SJSA1 (cell line): ENCODE measurements at places on chromosomes 11 and 22. TPM values are rescaled to one million over a fixed set of nuclear protein-coding genes. Genes with fewer than 3 reads are reported as not detected.

The PTGDR2 gene
- total RNA-seq, result 1.1 TPM in 1 of 2 replicates, not detected in the other

The RIMBP3B gene
- 0.89 and 1.5 TPM in 2 replicates for total RNA-seq

The PIH1D2 gene
- 0.19 and 2.6 TPM in 2 replicates for total RNA-seq

The TMPRSS4 gene
- total RNA-seq, result not detected in 2 replicates

The MIOX gene
- not detected in 2 replicates for total RNA-seq

The ACRV1 gene
- total RNA-seq, result not detected in 2 replicates

The DSCAML1 gene
- 0.03 TPM in 1 of 2 replicates, not detected in the other for total RNA-seq

The SOX10 gene
- not detected in 2 replicates for total RNA-seq

- DNase-seq, result no peak
Observed at GRCh38 chr11:18314784-18315523, 7.0 kb downstream of the HPS5 start.

DNA sequence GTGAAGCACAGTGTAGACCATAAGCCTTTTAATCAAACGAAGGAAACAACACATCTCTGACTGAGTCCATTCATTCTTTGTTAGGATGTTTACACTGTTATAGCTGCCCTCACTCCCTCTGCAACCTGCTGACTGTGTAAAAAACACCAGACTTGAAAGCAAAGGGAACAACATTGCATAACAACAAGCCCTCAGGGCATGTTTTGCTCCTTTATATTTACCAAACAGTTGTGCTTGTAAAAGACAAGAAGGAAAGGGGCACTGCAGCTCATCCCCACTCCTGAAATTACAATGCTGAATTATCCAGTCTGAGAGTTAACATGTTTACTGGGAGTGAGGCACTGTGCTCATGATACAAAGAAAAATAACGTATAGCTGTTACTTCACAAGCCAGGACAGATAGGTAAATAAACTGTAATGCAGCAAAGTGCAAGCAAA is 46.4 kb downstream of the RAB30 start:
- DNase-seq, result no peak

DNA sequence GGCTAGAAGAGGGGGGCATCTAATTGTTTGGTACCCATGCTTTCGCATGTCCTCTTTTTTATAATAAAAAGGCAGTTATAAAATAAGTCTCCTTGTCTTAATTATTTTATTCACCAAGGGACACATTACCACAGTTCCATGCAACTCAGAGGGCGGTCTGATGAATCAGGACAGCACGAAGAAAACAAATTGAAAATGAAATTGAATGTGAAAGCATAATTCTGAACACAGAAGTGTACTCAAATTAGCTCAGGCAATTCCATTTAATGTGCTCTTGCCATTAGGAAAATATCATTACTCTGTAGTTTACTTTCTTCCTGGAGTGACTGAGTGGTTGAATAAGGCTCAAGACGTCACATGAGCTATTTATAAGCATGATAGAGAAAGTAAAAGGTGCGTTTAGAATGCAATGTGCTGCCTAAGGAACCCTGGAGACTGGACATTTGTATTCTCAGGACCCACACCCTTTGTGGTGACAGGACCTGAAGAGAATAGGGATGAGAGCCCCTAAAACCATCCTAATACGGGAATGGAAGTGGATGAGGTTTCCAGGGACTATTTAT is 59.6 kb downstream of the MTNR1B start:
- DNase-seq, result no peak

DNA sequence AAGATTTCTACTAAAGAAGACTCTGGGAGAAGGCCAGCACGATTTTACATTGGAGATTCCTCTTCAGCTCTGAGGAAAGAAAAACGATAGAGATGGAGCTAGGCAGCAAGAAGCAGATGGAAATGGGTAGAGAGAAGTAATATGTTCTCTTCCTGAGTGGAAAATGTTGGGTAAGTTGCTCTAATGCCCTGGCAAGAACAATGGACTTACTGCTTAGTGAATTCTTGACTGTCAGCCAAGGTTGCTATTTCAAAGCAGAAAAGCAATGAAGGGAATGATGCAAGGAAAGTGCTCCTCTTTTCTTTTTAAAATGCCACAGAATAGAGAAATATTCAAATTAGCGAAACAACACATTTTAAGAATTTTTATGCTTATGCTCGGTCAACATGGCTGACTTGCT is 38.4 kb upstream of the CWF19L2 start:
- DNase-seq, result no peak

- no peak for DNase-seq
Observed at GRCh38 chr11:4576880-4577279, 4.7 kb upstream of the OR52I2 start.

- no peak for DNase-seq
Observed at GRCh38 chr11:73659961-73660360, 13.6 kb downstream of the PLEKHB1 start.

- no peak for DNase-seq
Observed at GRCh38 chr11:124094731-124095130, 20.5 kb upstream of the VWA5A start.

GRCh38 chr11:64385945-64386704 is 27.2 kb downstream of the RPS6KA4 start:
- DNase-seq, result peak; percentile 59

DNA sequence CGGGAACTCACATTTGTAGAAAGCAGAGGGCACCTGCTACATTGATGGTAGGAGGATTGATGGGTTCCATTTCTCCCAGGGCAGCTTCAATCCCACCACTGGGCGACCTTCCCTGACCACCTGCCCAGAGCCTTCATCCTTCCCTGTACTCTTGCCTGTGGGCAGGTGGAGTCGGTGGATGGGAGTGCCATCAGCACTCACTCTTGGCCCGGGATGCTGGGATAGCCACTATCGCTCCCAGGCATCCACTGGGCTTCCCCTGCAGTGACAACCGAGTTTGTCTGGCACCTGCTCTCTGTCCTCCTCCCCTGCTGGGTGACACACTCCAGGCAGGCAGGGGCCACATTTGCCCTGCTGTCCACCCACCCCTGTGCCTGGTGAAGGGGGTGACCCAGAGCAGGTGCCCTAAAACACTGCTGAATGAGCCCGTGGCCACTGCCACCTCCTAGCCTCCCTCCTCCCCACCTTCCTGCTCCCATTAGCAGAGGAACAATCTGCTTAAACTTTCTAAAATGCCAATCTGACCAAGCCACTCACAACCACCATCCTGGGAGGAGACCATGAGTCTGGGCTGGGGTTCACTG is 604.7 kb downstream of the TBC1D22A start:
- peak; percentile 28 for DNase-seq

GRCh38 chr11:132126973-132127899 is 756.8 kb downstream of the NTM start:
- DNase-seq, result peak; percentile 46

DNA sequence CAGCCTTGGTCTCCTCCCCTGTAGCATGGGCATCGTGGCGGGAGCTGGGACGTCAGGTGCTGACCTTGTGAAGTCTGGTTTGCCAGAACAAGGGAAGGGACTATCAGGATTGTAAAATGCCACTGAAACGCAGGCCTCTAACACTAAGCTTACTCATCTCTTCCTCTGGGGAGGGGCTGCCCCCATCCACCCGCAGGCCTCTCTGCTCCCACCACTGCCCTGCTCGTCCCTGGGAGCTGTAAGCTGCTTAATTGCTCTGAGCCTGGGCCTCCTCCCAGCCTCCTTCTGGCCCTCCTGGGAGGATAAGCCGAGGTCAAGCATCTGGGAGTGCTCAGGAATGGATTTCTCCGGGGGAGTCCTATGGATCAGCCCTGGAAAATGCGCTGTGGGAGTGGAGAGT is 8.4 kb downstream of the SHISAL1 start:
- no peak for DNase-seq

DNA sequence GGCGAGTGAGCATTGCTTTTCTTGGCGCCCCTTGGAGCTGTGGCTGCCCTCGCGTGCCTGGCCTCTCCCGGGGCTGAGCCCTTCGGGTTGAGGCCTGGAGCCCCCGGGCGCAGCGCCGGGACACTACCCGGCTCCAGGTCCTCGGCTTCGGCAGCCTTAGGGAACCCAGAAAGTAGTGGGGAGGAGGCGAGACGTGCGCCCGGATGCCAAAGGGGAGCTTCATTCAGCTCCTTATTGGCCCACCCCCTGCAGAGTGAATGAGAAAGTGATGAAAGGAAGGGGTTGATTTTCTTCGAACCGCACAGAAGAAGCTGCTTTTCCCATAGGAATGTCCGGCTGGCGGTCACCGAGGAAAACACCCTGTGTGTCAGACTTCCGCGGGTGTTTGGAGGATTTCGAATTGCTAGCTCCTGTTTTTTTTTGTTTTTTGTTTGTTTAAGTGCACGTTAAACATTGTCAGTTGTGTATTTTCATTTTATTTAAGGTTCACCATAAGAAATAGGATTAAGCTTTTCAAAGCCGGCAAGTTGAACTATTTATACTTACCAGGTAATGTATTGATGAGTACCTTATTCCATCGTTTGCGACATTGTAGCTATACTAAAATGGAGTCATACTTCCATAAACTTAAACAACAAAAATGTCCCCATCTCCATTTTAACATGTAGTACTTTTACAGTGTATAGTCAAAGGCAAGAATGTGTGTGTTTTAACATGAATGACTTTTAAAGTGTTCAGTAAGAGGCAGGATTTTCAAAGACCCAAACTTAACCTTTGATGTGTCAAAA is 841 bp upstream of the EIF4G2 start:
- no peak for DNase-seq

DNA sequence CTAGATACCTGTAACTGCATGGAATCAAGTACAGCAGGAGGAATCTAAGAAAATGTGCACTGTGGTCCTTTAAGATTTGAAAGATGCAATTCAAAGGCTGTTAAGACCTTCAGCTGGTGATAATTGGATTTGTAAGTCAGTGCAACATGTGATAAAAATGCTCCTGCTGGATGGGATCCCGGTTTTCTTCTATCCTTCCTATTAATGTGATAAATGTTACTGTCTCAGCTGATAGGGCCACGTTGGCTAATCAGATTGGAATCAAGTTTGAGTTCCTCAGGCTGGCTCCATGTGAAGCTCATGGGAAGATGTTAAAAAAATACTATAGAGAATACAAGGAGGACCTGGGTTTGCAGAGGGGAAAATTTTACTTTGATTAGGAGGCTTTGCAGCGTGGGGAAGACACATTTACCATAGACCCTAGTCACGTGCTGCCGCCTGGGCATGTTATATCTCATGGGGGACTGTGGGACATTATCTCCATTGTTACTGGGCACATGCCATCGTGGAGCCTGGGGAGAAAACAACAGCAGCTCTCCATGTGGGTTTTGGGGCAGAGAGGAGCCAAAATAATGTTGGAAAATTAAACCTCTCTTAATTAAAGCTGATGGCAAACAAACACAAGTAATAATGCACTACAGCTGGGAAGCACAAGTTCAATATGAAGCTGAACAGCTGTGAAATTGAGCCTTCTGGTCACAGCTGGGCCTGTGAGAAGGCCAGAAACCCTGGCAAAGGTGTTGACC is 652.5 kb downstream of the NTM start:
- no peak for DNase-seq

DNA sequence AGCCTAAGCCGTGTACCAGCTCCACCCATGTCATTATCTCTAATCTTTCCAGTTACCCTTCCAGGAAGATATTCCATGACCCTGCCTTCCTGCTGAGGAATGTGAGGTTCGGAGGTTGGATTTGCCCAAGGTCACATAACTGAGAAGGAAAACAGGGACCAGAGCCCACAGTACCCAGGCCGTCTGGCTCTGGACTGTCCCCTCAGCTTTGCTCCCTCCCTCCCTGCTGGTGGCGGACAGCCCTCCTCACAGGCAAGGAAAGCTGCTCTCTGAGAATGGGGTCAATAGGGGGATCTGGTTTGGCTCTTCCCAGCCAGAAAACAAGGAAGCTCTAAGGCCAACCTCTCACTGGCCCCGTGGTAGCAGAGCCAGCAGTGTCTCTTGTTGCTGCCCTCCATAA is 63.3 kb downstream of the SYN3 start:
- no peak for DNase-seq

GRCh38 chr11:94342250-94342649 is 37.9 kb downstream of the IZUMO1R start:
- DNase-seq, result no peak

- DNase-seq, result no peak
Observed at GRCh38 chr11:60905551-60906113, 753 bp downstream of the PRPF19 start.
